AG04449 (cell line): ENCODE measurements at places on chromosomes 6 and 20.

DNA sequence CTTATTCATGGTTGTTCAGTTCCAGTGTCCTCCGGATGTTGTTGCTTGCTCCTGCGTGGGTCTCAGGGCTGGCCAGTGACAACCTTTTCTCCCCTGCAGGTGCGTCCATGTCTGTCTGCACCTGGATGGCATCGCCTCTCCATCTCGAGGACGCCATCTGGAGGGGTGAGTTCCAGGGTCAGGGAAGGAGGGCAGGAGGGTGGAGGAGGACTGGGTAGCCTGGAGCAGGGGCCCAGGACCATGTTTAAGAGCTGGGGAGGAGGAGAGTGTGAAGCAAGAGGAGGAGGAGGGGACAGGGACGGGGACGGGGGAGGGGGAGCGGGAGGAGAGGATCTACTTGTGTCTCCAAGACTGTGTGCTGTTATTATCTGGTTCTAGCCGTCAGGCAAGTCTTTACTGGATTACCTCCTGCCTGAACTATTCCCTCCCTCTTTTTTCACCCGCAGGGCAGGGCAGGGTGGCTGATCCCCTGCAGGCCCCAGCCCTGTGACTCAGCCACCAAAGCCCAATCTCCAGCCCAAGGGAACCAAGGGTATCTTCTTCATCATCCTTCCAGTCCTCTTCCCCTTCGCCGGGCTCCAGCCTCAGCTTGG lies 32.2 kb upstream of the TULP1 start:
- no peak for DNase-seq

DNA sequence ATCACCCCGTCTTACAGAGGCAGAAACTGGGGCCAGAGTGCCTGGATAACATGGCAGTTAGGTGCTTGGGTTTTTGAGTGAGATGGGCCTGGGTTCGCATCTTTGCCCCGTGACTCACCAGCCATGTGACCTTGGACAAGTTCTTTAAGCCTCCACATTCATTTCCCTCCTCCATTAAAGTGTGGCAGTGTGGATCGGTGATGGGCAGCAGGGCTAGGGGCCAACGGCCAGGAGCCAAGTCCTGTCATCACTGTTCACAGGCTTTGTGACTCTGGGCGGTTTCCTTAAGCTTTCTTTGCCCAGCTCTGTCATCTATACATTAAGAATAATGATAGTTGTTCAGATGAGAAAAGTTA lies 85.5 kb upstream of the PMEPA1 start:
- no peak for DNase-seq

- peak; percentile 71 for DNase-seq
Measured at GRCh38 chr6:138970856-138971425, 17.1 kb downstream of the REPS1 start.

DNA sequence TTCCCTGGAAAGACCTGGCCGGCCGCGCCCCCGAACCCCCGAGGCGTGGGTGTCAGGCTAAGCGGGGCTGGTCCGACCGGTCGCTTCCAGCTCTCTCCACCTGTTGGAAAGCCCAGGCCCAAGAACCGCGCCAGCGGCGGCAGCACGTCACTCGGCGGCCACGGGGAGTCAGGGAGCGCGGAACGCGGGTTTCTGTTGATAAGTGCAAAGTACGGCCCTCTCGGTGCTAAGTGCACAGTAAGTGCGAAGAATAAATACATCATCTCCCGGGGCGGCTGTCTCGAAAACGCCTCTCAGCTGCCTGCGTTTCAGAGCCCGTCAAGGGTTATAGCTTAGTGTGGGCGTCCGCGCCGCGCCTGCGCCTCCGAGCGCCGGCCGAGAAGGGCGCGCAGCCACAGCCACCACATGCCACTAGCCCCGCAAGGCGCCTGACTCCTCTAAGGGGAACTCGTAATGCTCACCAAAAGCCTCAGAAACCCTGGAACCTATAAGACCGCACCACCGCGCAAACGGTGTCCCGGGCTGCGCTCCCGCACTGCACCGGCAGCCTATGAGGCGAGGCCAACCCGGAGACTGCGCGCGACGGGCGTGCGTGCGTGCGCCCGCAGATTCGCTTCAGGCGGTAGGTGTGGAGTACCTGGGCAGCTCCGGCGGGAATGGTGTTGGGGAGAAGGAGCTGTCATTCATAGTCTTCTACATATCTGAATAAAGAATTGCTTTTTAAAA lies 9.2 kb upstream of the TBX18 start:
- DNase-seq, result no peak

GRCh38 chr6:30020626-30021025 lies 40.4 kb upstream of the POLR1H start:
- no peak for DNase-seq

GRCh38 chr20:31538326-31538725 lies 24.1 kb downstream of the HM13 start:
- no peak for DNase-seq

DNA sequence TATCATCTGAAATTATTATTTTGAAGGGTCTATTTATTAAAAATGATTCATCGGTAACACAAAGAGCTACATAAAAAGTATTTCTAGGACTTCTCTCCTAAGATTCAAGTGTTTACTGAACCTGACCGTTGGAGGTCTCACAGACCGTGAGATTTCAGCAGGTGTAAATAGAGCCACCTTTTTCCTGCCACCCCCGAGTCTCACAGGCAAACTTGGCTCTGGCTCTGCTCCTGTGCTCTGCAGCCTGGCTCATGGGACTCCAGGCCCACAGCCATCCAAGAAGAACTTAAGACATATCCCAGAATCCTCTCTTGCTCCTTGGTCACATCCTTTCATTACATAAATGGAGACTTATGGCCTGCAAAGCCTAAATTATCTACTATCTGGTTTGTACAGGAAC lies 67.8 kb upstream of the AGPAT4 start:
- no peak for DNase-seq

DNA sequence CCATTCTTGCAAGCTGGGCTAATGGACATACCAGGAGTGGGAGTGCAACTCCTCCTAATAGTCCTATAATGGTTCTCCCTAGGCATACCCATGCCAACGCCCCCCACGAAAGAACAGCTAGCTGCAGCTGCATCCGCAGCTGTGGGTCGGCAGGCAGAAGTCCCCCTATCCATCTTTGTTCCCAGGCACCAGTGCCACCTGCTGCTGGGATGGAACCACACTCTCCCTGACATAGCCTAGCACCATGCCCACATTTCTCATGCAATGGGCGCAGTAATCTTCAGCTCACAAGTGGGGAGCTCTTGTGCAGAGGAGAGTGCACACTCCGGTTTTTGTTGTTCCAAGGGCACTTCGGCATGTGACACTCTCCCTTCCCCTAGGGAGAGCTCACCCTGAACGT lies 567.8 kb downstream of the GRIK2 start:
- DNase-seq, result no peak

- no peak for DNase-seq
Measured at GRCh38 chr6:15586503-15586902, 76.3 kb downstream of the DTNBP1 start.

DNA sequence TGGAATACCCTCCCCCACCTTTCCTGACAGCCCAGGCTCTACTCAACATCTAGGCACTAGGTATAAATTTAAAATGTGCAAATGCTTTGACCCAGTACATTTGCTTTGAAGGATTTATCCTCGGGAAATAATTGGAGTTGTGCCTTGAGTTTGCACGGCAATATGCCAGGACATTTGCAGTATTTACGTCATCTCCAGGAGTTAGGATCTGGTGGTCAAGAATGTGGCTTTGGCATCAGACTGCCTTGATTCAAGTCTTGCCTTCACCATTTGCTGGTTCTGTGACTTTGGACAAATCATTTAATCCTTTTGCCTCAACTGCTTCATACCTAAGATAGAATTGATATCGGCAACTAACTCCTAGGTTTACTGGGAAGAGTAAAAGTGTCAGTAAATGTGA lies 169.6 kb downstream of the PLCB1 start:
- DNase-seq, result no peak

- DNase-seq, result no peak
Measured at GRCh38 chr6:14406614-14407331, 289.2 kb downstream of the CD83 start.

DNA sequence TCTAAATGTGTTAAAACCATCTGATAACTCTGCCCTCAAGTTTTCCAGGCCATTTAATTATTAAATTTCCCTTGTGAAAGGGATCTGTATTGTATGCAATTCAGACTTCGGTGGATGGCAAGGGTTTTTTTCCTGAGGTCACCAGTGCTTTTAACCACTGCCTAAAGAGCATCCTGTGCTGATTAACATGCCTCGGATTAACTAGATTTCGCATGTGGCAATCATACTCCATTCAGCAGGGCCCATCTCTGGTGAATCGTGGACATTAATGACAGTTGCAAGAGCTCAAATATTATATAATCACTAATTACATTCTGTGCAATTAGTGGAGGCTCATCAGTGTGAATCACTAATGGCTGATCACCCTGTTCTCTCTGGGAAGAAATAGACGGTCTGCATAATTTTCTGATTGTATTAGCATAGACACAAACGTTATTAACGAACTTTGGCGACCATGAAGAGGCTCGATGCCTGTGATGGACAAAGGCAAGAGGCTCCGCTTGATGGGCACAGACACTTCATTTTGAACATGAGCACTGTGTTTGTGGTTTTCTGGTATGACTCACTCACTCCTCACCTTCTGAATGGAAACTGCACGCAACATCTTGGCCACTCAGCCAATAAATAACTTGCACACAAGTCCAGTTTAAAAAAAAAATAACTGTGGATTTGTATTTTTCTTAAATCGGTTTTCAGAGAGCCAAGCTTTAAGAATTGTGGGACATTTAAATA lies 31.4 kb downstream of the LINC00237 start:
- no peak for DNase-seq

GRCh38 chr6:105191351-105191750 lies 11.5 kb upstream of the POPDC3 start:
- no peak for DNase-seq

DNA sequence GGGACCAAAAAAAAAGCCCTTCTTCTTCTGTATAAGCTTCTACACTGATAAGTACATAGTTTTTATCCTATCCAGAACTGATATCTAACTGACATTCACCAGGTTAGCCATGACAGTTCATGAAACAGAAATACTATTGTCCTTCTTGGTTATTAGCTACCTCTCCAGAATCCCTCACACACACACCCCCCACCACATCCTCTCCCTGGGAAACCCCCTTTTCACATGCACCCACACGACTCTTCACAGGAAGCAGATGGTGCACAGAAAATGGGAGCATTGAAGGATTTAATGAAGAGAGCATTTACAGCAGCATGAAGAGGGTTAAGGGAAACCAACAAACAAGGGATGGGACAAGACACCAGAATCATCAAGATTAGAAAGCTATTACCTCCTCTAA lies 88.9 kb downstream of the FHL5 start:
- no peak for DNase-seq

- no peak for DNase-seq
Measured at GRCh38 chr6:17276766-17277165, 4.4 kb upstream of the RBM24 start.

GRCh38 chr6:35498422-35499067 lies 1.7 kb upstream of the TEAD3 start:
- no peak for DNase-seq

GRCh38 chr20:3782597-3782996 lies 1.3 kb upstream of the SPEF1 start:
- DNase-seq, result no peak

GRCh38 chr6:89242574-89243330 lies 25.6 kb upstream of the GABRR1 start:
- DNase-seq, result peak; percentile 28

DNA sequence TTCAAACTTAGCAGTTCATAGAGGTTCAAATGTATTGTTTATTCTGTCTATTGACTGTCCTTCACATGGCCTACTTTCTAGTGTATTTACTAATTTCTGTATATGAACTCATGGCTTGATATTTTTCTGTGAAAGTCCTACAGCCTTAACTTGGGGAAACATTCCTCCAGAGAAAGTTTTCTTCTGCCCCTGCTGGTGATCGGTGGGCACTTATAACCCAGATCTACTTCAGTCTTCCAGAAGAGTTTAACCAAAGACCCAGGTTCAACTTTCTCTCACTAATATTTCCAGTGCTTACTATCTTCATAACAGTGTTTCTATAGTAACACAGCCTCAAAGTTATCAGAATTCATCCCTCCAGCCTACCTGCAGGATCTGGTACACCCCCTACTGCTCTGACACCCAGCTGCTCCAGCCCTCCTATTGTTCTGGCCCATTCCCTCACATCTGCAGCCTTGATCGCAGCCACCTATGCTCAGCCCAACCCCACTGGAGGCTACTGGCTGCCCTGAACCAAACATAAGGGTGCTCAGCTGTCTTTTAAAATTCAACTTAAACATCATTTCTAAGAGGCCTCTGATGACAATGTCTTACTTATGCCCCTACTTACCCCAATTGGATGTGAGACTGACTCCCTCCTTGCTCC lies 72.3 kb downstream of the TBX18 start:
- DNase-seq, result no peak

DNA sequence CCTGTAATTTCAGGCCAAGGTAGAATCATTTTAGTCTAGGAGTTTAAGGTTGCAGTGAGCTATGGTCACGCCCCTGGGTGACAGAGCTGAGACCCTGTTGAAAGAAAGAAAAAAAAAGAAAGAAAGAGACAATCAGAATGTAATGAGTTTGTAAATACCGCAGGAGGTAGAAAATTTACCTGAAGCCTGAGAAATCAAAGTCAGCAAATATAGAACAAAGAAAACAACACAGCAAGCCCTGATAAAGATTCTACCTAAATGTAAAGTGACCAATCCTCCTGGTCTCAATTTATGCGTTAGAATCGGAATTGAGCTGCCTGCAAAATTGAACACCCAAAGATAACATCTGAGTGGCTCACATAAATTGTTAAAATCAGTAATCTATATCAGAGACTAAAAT lies 146.5 kb upstream of the ZNF184 start:
- DNase-seq, result no peak

GRCh38 chr6:3939368-3939958 lies 90.3 kb downstream of the FAM50B start:
- no peak for DNase-seq

DNA sequence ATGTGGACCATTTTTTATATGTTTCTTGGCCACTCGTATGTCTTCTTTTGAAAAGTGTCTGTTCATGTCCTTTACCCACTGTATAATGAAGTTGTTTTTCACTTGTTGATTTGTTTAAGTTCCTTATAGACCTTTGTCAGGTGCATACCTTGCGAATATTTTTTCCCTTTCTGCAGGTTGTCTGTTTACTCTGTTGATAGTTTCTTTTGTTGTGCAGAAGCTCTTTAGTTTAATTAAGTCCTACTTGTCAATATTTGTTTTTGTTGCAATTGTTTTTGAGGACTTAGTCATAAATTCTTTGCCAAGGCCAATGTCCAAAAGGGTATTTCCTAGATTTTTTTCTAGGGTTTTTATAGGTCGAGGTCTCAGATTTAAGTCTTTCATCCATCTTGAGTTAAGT lies 66.2 kb downstream of the UNC5CL start:
- no peak for DNase-seq

GRCh38 chr6:46932526-46933319 lies 11.0 kb upstream of the ADGRF5 start:
- no peak for DNase-seq

- DNase-seq, result no peak
Measured at GRCh38 chr6:149109397-149110070, 208.0 kb upstream of the TAB2 start.
